ENCODE measurements at places on chromosomes 11 and 22. TPM values are rescaled to one million over a fixed set of nuclear protein-coding genes. Genes with fewer than 3 reads are reported as not detected.

DNA sequence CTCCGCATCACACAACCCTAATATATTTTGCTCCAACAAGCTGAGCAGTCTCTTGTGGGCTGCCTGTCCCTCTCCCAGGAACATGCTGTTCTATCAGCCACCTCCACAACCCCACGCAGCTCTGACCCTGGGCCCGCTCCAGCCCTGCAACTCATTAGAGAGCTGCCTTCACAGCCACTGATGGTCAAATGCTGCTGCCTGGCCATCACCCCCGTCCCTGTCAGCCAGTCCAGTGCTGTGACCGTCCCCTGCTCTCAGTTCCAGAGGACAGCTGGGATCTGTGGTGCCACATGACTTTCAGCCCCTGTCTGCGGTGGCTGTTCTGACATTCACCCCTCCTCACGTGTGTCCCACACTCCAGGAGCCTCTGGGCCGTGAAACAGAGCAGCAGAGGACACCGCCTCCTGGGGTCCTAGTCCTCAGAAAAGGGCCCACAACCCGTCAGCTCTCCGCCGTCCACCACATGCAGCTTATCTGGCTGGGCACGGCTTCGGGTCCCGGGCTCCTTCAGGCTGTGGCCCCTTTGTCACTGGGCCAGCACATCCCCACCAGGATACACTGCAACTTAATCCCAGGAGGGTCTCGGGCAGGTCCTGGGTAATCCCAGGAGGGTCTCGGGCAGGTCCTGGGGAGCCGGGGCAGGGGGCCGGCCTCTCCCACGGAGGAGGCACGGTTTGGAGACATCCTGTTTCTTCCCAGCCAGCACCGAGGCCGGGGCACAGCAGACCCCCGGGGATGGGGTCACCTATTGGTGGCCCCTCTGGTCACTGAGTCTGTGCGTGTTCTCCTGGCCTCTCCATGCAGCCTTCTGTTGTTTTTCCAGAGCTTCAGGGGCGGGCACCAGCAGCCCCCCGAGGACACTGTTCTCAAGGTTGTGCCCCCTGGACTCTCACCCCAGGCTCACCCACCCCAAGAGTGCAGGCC, 15.1 kb downstream of the CRELD2 start:
- DNase-seq, result no peak

NDUFV1 gene
- total RNA-seq, result 219 TPM

GP1BB gene
- total RNA-seq, result 14.4 TPM

GRCh38 chr11:70568814-70569617, 170.7 kb downstream of the CTTN start:
- no peak for DNase-seq

GRCh38 chr11:65744026-65744698, 23.6 kb upstream of the RNASEH2C start:
- DNase-seq, result no peak

GRCh38 chr11:57244911-57245310, 7.9 kb upstream of the APLNR start:
- no peak for DNase-seq

- DNase-seq, result no peak
Observed at GRCh38 chr11:81241672-81242275, 1491.9 kb downstream of the FAM181B start.

GRCh38 chr11:59755701-59756557, 753 bp downstream of the STX3 start:
- peak; percentile 47 for DNase-seq

DNA sequence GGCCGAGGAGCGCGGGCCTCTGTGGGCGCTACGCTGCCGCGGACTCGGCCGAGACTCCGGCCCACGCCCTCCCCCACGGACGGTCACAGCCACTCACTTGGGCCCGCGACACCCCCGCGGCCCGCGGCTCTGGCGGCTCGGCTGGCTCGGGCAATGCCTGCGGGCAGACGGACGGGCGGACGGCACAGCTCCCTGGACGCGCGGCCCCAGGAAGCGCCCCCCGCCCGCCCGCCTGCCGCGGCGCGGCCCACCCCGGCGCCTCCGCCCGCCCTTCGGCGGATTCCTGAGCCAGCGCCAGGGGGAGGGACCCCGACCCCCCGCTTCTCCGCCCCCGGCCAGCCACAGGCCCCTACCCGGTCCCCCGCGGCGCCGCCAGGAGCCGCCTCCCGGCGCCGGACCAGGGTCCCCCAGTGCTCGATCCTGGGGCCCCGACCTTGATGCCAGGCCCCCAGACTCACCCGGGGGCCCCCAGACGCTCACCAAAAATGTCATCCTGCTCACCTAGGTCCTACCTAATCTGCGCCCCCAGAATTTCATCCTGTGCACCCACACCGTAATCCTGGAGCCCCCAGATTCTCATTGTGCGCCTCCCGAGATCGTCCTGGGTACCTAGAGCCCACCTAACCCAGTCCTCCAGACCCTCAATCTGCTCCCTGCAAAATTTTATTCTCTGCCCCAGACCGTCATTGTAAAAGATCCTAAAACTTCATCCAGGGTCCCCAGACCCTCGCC, at the start of gene EFEMP2:
EFEMP2 (minus strand) TSS at position 215 of the 732 bp plus-strand sequence. CDS start 446 bp downstream, outside the sequence.
- peak; percentile 75 for DNase-seq

SLC22A9 gene
- total RNA-seq, result not detected

GRCh38 chr11:120674542-120674941, 163.0 kb downstream of the GRIK4 start:
- DNase-seq, result no peak

DNA sequence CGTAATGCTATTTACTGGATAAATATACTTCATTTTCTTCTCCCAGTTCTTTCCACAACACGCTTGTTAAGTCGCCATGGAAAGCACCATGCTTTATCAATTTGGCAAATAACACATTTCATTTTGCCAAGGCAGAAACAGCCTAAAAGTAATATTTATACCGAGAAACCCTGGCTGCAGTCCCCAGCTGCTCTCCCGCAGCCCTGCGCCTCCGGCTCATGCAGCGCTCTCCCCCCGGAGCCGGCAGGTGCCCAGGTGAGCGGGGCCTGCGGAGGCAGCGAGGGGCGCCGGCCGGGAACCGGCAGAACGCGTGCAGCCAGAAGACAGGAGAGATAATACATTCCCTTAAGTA, 681 bp upstream of the ARHGEF12 start:
- DNase-seq, result no peak

DNA sequence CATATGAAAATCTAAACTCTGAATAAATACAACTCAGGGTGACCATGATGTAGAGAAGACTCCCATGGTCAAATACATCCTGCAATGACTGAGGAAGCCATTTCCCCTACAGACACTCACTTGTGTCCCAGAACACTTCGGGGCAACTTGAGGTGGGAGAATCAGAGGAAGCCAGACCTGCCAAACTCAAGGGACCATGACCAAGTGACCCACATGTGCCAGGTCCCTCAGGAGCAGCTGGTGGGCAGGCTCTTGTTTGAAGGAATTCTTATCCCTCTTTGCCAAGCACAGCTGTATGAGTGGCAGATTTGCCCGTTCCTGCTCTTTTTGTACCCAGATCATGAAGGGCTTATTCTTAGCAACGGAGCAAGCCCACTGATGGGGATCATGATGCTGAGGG, 17.8 kb downstream of the SPATA19 start:
- DNase-seq, result no peak

GSTP1 gene
- total RNA-seq, result 241 TPM

DNA sequence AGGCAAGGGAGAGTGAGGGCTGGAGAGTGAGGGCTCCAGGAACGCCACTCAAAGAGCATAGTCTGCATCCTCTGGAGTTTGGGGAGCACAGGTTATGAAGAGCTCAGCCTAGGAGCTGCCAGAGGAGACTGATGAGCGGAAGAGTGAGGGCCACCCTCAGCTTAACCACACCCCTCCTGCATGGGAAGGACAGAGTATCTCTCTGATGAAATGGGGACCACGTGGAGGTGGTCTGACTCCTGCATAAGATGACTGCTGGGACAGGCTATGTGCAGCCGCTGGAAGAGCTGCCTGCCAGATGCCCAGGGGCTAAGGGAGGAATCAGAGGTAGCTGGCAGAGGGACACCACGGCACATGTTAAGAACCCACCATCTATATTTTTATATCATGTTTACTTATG, 162.9 kb upstream of the POU2AF2 start:
- DNase-seq, result no peak

DNA sequence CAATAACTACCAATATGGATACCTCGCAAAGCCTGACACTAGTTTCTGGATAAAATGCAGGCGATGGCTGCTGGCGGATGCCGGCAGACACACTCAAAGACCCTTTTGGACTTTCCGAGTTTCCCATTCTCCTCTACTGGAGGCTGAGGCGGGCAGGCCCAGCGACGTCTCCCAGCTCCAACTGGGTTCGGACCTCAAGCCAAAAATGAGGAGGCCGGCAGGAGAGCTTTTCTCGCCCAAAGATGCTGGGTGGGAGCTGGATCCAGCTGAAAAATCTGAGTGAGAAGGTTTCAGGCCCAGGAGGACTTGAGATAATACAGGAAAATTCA, 428 bp upstream of the FEZ1 start:
- DNase-seq, result no peak

- DNase-seq, result no peak
Observed at GRCh38 chr11:40241524-40242051, 1217.9 kb downstream of the LRRC4C start.

CRYAB gene
- total RNA-seq, result 90.4 TPM

DNA sequence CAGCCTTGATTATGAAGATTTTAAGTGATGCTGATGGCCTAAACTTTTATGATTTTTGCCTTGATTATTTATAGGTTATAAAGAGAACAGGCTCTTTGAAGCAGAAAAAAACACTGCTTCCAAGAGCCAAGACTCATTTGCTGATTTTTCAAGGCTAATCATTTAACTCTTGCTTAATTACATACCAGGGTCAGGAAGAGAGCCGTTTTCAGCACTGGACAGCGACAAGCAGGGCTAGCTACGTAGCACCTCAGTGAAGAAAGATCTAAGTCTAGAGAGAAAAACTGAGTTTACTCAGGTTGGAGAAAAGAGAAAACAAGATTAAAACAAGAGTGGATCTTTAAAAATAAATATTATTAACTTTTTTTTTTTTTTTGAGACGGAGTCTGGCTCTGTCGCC, 615.4 kb upstream of the B3GAT1 start:
- no peak for DNase-seq

DNA sequence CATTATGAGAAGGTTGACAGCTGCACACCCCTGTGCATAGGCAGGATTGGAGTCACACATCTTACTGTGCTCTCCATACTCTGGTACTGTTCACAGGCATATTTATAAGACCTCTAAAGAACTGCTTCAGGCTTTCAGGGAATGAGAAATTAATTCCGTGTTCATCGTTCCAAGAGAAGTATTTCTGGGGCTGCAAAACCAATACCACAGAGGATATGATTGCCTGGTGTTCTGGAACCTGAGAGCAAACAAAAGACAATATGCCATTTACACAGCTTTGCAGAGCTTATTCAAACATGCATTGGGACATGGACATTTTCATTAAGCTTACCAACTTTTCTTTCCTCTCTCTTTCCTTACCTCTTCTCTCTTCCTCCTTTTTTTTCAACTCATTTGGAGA, 388.7 kb downstream of the NTM start:
- no peak for DNase-seq

GRCh38 chr22:31289344-31289743, 2.9 kb downstream of the PIK3IP1 start:
- no peak for DNase-seq

SGSM1 gene
- total RNA-seq, result 11.4 TPM

- no peak for DNase-seq
Observed at GRCh38 chr11:110867951-110868350, 155.7 kb upstream of the ARHGAP20 start.

- no peak for DNase-seq
Observed at GRCh38 chr11:48025293-48025983, 45.1 kb downstream of the PTPRJ start.

DNA sequence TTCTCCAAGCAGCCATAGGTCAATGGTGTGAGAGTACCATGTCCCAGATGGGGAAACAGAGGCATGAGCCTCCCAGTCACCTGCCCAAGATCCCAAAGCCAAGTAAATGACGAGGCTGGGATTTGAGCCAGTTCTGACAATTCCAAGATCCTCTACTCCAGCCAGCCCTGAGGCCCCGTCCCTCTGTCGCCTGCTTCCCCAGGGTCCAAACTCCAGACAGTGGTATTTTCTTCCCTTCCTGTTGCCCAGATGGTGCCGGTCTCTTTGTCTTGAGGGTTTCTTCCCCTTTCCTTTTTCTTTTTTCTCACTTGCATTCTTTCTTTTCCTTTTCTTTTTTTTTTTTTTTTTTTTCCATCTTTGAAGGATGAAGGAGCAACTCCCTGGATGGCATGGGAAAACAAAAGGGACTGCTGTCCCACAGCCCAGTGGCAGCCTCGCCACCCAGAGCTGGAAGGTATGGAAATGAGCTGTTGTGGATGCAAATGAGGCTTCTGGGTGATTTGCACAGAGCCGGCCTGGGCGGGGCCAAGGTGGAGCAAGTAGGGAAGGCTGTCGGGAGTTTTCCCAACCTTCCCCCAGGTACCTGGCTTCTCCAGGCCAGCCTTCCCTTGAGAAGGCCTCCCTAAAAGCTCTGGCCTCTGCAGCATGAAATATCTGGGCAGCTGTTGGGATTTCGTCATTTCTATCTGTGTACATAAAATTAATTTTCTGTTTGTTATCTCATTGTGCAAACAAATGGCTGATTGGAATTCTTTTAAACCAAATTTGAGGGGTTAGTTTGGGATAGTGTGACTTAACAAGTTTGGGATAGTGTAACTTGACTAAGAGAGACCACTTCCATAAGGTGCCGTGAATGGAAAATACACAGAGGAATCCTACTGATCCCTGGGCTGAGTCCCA, 146.8 kb downstream of the MN1 start:
- no peak for DNase-seq

DBX1 gene
- not detected for total RNA-seq

SART1 gene
- total RNA-seq, result 43.3 TPM

DNA sequence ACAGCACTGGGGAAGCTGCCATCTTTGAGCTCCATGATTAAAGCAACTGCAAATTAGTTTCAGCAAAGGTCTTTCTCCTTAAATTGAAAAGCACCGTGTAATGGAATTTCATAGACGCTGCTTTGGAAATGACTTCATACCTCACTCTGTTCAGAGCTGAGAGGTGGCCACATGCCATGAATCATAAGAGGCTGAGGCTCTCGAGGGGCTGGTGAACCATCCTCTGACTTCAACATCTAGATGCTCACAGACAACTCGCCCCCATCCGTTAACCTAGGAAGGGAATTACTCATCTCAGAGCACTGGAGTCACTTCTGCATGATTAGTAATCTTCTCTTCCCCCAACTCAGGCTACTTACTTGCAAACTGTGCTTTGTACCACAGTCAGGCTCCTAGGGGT, 122.3 kb downstream of the RCN1 start:
- DNase-seq, result no peak

DNA sequence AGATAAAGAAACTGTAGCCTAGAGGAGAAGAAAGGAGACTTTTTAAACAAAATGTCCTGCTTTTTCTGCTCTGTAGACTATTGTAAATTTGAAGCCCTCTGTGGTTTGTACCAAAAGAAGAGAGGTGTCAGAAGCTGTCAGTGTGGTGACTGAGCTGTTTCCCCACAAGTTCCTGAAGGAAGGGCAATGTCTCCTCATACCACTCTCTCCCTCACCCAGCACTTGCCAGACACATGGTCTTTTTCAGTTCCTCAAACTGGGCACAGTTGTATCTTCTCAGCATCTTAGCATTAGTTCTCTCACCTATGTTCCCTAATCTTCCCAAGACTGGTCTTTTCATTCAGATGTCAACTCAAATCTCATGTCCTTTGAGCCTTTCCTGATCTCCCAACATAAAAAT, 4.3 kb downstream of the BCO2 start:
- DNase-seq, result no peak

POU2AF3 gene
- total RNA-seq, result 2.5 TPM

- DNase-seq, result no peak
Observed at GRCh38 chr22:32446321-32446720, 17.9 kb downstream of the BPIFC start.

Data from spinal cord (tissue), 10 donors.